Posterior cingulate gyrus (tissue), 11 donors: ENCODE measurements at places on chromosomes 13 and 19.

DNA sequence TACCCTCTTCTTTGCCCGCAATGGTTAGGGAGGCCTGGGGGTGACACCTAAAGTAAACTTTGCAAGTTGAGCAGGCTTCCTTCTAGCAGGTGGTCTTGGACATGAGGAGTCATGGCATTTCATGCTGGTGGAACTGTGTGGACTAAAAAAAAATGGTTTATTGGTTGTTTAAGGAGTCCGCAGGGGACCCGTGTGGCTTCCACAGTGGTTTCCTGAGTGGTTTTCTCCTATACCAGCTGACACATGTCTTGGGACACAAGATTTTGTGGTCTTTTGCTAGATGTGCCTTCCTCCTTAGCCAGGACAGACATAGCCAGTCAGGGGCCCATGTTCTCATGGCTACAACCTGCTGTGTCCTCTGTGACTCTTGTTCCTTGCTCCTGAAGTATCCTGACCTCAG is 1.5 kb downstream of the ZNF543 start:
- DNase-seq, result no peak

- no peak for DNase-seq
These were observed 639 bp upstream of the SLAIN1 start for GRCh38 chr13:77696879-77697216.

- DNase-seq, result no peak
These were observed 7.7 kb upstream of the PGLYRP2 start for GRCh38 chr19:15487038-15487437.

DNA sequence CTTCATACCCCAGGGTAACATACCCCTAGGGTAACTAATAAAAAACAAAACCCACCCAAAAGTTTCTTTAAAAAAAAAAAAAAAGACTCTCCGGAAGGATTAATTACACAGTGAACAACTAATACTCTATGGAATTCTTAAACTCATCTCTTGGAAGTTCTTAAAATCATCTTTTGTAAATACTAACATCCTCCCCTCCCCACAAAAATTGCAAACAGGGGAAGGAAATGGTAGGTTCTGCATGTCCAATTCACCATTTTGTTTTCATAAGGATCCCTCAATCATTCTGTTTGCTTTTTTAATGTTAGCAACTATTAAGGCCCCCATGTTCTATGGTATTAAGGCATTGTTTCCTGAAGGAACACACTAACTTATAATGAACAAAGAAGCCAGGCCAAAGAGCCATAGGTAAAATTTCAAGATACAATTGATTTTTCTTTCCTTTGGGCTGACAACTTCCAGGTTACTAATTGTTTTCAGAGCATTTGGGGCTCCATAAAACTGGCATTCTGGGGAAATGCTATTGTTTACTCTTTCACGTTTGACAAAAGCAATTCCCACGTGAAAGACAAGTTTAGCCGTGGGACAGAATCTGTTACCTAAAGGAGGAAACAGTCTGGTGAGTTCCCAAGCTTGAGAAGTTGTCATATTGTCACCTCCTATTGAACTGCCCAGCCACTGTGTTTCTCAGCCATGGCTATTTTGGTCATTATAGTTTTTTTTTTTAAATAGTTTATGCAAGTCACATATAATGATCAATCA is 107.0 kb downstream of the FLT1 start:
- no peak for DNase-seq

DNA sequence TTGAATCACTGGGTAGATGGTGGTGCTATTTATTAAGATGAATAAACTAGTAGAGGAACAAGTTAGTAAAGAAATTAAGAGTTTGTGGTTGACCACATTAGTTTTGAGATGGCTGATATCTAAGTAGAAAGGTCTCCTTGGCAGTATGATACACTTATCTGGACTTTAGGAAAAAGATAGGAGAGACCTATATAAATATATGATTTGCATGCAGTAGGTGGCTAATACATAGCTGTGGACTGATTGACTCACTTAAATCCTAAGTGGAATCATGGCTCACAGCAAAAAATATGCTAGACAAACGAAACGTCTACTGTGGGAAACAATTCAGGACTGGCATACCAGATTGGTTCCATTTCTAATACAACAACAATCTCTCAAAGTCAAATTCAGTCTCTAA is 92.0 kb downstream of the CAB39L start:
- no peak for DNase-seq

GRCh38 chr13:31697290-31697689 is 42.0 kb upstream of the RXFP2 start:
- DNase-seq, result no peak

DNA sequence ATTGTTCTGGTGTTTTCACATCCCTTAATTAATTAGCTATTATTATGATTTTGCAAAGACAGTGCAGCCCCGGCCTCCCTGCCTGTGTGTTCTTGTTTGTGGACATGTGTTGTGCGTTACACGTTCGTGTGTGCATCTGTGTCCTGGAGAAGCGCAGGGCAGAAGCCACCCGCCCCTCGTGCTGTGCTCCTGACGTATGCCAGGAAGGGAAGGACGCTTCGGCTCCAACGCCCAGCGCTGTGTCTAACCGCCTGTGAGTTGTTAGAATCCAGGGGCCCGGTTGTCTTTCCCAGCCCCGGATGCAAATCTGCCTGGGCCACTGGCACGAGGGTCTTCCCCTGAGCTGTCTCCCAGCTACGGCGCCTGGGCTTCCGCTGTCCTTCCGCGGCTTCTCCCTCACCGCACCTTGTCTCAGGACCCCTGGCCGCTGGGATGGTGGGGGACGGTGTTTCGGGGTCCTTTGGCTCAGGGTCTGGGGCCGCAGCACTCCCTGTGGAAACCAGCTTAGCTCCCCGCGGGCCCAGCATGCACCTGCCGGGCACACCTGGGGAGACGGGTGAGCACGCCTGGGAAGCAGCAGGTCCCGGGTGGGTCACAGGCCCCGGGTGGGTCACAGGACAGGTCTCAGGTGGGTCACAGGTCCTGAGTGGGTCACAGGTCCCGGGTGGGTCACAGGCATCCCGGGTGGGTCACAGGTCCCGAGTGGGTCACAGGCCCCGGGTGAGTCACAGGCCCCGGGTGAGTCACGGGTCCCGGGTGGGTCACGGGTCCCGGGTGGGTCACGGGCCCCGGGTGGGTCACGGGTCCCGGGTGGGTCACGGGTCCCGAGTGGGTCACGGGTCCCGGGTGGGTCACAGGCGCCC is 51.5 kb downstream of the GAS6 start:
- no peak for DNase-seq

GRCh38 chr19:6092329-6093286 is 17.7 kb downstream of the RFX2 start:
- peak; percentile 92 for DNase-seq

GRCh38 chr19:49716154-49716553 is 25.2 kb downstream of the CPT1C start:
- DNase-seq, result no peak

GRCh38 chr19:16342002-16342715 is 17.5 kb downstream of the KLF2 start:
- DNase-seq, result no peak
